Activated T-cell treated with anti-CD3 and anti-CD28 coated beads for 24 hours (primary cell): ENCODE measurements at places on chromosomes 2 and 18.

DNA sequence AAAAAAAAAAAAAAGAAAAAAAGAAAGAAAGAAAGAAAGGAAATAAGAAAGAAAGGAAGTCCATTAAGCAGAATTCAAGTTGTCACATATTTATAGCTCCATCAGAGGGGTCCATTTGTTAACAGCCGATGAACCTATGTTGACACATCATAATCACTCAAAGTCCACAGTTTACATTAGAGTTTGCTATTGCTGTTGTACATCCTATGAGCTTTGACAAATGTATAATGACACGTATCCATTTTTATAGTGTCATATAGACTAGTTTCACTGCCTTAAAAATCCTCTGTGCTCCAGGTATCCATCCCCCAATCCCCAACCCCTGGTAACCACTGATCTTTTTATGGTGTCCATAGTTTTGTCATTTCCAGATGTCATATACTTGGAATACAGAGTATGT, 335.2 kb downstream of the RND3 start:
- DNase-seq: no peak

DNA sequence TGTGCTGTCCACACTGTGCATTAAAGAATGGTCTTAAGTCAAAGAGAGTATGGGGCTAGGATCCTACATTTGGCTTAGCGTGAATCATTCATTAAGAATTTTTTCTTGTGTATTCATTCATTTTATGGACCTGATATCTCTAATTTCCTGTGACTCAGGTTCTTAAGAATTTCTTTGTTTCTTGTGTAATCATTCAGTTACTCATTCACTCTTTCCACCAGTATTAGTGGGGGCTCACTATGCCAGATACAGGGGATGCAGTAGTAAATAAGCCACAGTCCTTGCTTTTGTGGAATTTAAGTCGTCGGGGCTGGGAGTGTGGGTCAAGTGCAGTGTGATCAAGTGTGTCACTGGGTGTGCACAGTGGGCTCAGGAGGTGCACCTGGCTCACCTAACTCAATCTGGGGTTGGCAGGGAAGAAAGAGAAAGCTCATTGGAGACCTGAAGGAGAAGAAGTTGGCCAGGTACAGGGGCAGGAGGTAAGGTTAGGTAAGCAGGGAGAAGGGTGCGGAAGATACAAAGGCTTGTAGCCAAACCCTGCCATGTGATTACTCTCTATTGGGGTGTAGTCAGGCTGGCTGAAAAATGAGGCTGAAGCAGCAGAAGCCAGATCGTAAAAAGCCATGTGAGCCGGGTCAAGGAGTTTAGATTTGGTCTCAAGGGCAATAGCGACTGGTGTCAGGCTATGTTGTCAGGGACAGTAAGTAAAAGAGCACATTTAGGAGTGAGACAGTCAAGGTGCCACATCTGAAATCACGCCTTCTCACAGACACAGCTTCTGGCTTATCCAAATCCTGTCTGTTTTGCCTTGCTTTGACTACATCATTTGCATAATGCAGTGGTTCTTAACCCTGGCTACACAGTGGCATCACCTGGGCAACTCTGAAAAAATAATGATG, 67.2 kb downstream of the KCTD1 start:
- DNase-seq: no peak

DNA sequence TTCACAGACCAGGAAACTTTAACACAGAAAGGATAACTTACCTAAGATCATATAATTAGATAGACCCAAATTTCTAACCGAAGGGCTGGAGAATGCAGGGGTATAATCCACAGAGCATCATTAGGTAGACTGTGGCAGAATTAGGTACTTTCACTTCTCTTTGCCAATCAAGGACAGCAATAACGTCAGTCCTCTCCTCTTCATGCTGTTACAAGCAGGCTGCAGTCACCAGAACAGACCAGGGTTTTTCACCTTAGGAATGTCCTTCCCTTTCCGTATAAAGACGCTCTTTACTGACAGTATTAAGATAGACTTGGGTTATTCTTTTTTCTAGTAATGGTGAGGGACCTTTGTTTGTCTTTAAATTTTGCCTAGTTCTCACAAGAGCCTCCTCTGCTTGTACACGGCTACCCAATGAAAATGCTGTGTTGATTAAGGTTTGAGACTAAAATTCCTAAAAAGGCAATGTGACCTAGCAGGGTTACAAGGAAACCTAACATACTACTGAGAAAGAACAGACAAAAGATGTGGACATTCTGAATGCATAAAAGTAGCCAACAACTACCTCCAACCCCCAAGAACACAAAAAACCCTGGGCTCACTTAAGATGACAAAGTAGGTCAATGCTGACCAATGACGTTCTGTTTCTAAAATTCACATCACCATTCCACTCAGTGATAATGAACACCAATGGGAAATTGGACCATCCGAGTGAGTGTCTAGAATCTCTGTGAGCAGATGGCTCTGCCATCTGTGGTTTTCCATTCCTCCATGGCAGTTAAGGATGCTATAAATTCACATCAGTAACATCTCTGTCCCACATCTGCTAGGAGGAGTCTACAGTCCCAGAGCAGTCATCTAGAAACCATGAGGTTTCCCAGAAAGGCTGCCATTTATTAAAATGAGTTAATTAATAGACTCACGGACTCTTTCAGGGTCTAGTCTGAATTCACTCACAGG, 2.1 kb downstream of the PDIA6 start:
- no peak for DNase-seq

- no peak for DNase-seq
Observed at GRCh38 chr18:13051159-13051558, 60.0 kb downstream of the CEP192 start.
